HS-5 (cell line): ENCODE measurements at places on chromosomes 3 and 15.

- peak; percentile 53 for DNase-seq
Observed at GRCh38 chr3:194043516-194043915, 92.4 kb upstream of the HES1 start.

DNA sequence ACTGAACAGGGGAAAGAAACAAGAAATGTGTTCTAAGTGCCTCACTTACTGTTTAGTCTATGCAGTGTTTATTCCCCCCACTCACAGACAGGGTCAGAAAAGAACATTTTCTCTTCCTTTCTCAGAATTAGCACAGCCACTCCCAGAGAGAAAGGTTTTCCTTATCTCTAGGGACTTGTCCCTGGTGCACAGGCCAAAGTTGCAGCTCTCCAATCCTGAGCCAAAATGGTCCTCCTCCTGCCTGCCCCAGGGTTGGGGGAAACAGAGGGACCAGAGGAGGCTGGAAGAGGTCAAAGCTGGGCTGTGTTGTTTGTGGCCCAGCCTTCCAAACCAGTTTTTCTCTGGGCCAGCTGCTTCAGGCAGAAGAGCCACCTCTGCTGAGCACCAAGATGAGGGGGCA lies 12.0 kb downstream of the RAB6B start:
- no peak for DNase-seq

- no peak for DNase-seq
Observed at GRCh38 chr3:14957925-14958324, 10.5 kb downstream of the NR2C2 start.

- DNase-seq: no peak
Observed at GRCh38 chr15:41042851-41043250, 73.2 kb downstream of the INO80 start.

GRCh38 chr15:59352189-59352588 lies 20.5 kb downstream of the MYO1E start:
- no peak for DNase-seq

DNA sequence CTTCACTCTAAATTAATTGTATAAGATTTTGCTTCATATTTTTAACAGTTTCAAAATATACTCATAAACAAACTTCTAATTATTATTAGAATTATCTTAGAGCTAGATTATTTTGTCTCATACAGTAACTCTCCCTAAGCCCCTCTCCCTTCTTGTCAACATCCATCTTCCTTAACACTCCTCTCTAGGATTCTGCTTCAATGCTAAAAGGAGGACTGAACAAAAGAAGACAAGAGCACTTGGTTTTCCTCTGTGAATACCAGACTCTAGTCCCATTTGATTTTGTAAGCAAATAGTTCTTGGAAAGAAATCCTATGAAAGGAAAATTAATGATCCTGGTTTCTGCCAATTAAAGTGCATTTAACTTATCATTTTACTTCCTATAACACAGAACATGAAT lies 91.8 kb downstream of the KCNMB2 start:
- DNase-seq: no peak

GRCh38 chr3:135226057-135226456 lies 431.0 kb downstream of the EPHB1 start:
- DNase-seq: no peak

DNA sequence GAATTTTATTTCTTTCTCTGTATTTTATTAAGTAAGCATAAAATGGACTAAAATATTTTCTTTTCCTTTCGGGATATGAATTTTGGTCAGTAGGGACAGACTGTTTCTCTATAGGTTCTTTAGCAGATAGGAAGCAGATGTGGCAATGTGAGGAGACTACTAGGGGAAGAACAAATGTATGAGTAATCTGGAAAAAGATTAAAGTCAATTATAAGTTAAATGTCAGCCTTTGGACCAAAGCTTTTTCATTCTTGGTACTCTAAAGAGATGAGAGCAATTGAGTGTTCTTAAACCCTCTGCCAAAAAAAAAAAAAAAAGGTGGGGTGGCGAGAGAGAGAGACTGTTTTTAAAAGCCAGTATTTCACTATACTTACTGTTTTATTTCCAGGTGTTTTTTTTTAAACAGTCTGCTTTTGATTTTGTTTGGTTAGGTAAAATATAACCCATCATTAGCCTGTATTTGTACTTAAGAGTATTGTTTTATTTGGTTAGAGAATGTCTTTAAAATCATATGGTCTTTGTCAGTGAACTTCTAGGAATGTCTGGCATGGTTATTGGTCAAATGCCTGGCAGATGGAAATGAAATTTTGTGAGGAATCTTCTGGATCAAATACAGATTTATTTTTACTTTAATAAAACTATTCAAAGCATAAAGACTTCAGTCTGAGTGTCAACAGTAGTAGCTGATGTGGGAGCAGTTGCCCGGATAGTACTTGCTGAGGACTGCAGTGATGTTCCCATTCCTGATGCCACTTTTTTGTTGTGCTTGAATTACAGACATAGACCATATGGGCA lies 63.8 kb downstream of the LRRC49 start:
- DNase-seq: peak; percentile 4

- no peak for DNase-seq
Observed at GRCh38 chr15:41072013-41072412, 44.1 kb downstream of the INO80 start.

DNA sequence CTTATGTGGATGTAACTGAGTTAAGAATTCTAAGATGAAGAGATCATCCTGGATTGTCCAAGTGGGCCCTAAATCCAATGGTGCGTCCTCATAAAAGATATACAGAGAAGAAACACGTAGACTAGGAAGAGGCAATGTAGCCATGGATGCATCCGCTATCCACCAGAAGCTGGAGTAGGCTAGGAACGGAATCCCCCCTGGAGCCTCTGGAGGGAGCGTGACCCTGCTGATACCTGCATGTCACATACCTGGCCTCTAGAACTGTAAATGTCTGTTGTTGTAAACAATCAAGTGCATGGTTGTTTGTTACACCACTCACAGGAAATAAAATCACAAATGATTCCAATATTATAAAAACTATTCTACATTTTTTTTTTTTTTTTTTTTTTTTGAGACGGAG lies 254.5 kb upstream of the RORA start:
- no peak for DNase-seq

DNA sequence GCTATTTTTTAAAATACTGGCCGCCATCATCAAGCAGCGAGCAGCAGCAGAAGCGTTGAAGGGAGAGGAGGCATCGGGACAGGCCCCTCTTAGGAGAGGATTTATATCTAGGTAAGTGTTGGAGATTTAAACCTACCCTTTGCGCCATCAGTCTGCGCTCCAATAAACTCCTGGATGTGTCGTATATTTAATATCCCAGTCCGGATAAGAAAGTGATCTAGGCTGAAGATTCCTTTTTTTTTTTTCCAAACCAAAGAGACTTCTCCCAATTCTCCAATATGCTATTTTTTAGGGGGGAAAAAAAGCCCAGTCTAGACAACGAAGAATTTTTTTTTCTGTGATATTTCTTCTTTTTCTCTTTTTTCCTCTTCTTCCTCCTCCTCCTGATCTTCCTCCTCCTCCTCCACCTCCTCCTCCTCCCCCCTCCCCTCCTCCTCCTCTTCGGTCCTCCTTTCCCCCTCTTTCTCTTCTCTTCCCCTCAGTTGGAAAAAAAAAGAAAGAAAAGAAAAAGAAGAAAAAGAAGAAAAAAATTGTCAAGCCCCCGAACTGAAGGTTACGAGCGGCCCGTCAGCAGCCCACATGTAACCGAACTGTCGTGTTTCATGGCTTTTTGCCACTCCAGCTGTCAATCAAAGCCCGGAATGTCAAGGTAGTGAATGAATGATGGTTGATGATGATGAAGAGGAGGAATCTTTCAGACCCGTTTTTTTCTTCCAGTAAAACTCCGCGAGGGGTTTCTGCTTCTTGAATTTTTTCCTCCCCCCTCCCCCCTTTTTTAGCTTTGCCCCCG lies 835 bp downstream of the MEIS2 start:
- no peak for DNase-seq

GRCh38 chr3:181700168-181701087 lies 11.3 kb upstream of the SOX2 start:
- peak; percentile 59 for DNase-seq

DNA sequence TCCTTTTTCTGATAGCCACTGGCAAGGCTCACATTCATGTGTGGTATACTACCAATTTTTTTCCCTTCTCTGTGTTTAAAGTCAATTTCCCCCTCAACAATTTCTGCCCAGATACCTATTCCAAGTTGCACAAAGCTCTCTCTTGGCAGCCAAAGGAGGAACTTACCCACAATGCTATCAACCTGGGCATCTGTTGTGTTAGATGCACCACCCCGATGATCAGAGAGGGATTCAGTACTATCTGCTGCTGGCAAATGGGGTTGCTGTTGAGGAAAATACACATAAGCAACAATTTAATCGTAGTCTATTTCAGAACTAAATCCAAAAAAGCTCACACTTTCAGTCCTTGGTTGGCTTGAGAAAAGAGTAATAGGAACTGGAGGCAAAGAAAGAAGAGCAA lies 46.1 kb downstream of the AAGAB start:
- no peak for DNase-seq

GRCh38 chr15:71003319-71003718 lies 110.7 kb downstream of the LRRC49 start:
- no peak for DNase-seq

DNA sequence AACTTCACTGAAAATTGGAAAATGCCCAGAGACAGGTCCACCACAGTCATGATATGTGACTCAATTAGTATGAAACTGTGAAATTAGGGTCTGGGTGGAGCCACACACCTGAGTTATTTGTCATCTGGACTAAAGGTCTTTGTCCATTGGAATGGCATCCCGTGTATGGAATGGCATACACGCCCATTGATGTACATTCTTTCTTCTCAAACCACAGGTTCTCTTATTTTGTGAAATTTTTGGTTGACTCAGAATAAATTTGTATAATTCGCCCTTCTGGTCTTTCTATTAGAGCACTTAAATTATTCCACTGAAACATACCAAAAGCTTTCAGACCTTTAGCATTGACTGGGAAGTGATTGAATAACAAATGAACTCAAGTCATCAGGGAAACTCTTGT lies 66.8 kb upstream of the UBE2E1 start:
- DNase-seq: no peak

DNA sequence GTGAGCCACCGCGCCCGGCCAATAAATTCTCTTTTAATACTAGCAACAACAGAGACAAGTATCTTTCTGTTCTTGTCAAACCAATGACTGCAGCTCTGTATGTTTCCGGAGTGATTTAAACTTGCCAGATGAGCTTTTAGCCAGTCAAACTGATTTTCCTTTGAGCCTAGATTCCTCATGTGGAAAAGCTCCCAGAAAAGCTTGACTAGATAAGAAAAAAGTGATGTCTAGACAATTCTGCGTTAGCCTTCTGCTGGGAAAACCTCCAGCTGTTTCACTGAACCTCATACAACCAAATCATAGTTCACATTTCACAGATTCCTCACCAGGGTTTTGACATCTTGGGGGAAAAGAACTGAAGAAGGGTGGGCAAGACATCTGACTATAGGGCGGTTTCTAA lies 78.6 kb downstream of the MAGI1 start:
- DNase-seq: no peak

GRCh38 chr15:60804986-60805949 lies 326.3 kb upstream of the ICE2 start:
- no peak for DNase-seq

DNA sequence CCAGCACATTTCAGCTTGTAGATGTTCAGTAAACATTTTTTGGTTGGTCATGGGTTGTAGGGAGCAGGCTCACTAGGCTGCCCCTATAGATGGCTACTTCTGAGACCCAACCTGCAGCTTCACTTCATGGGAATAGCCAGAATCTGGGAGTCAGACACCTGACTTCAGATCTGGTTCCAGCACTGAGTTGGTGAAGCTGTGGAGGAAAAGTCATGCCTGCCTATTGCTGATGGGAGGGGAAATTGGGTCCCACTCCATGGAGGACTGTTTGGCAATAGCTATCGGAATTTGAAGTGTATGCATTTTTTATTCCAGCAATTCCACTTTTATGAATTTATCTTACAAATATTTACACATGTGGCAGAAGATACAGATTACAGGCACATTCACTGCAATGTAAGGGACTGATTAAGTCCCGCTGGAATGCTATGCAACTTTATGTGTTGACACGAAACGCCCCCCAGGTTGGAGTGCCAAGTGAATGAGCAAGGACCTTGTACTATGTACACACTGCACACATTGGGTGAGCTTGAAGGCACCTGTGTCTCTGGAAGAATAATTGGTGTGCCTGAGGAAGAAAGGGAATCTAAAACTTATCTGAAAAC lies 7.8 kb upstream of the CCR1 start:
- DNase-seq: peak; percentile 74

GRCh38 chr3:135922903-135923250 lies 42.7 kb upstream of the PPP2R3A start:
- DNase-seq: no peak

- DNase-seq: no peak
Observed at GRCh38 chr3:31364711-31365110, 168.0 kb upstream of the STT3B start.

GRCh38 chr15:89009080-89009479 lies 79.2 kb upstream of the ABHD2 start:
- DNase-seq: no peak

- no peak for DNase-seq
Observed at GRCh38 chr3:124514683-124515082, 215.6 kb upstream of the UMPS start.

- DNase-seq: no peak
Observed at GRCh38 chr3:41304593-41304992, 105.3 kb downstream of the CTNNB1 start.

GRCh38 chr3:169835533-169835932 lies 22.8 kb upstream of the LRRC34 start:
- no peak for DNase-seq

- DNase-seq: no peak
Observed at GRCh38 chr3:187064210-187065115, 74.8 kb downstream of the RPL39L start.

GRCh38 chr3:122598556-122598955 lies 21.1 kb downstream of the PARP15 start:
- no peak for DNase-seq

DNA sequence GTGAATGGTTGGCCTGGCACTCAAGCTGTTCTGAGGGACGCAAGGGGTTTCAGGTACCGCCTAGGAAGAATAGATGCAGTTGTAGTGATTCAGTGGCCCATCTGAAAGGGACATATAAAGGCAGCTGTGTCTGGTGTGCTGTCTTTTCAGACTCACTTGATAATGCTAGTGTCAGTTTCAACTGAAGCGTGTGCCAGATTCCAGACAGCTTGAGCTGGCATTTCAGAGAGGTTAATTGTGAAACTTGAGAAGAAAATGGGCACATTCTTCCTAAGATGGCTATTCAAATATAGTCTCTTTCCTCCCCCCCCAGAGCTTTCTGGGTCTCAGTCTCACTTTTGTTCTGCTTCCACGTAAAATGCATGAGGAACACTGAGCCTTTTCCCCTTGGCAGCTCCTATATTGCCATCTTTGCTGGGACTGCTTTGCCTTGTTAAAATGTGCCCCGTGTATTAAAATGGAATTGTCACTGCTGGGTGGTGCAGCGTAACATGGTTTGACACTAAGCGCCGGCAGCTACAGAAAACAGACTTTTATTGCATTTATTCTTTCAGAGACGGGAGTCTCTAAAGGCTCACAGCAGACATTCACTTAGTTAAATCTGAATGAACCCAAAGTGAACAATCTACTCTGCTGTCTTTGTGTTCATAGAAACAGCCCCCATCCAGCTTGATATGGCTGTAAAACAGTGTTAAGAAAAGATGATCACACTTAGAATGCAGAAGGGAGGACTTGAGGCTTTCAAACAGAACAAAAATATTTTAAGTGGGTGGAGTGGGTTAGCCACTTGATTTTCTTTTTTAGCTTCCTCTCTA lies 478.7 kb downstream of the RBMS3 start:
- no peak for DNase-seq
